ENCODE measurements at places on chromosomes 13 and 19.

DNA sequence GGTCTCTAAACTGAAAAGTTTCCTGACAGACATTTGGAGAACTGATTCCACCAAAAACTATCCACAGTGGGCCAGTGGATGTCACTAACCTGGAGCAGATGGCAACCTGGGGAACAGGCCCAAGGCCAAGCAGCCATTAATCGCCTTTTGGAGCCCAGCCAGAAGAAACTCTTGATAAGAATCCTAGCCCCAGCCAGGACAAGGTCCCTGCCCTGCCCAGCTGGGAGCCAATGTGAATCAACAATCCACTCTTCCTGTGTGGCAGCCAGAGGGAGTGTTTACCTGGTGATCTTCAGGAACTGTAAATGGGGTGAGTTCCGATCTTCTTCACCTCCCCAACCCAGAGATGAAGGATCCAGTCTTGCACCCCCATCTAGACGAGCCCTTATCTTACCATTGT is 14.5 kb upstream of the IGSF23 start:
- no peak for ATAC-seq

DNA sequence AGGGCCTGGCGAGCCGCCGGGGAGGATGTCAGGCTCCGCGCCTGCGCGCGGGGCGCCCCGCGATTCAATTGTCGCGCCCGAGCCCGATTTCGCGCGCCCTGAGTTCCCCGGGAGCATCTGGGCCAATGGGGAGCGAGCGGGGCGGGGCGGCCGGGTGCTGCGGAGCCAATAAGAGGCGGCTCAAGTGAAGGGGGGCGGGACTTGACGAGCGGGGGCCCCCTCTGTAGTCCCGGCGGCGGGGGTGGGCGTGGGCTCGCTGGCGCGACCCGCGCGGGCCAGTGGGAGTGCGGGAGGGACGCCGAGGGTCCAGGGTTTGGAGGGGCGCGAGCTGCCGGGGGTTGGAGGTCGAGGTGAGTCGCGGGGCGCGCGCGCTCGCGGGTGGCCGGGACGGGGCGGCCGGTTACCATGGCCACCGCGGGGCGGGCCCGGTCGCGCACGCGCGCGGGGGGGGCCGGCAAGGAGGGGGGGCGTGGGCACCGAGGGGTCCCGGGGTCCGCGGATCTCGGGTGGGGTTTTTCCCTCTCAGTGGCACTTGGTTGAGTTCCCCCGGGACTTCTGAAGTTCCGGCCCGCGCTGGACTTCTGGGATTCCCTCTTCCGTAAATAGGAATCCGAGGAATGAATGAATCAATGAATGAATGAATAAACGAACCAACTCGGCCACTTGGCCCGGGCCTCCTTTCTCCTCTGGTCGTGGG is 744 bp downstream of the UHRF1 start:
- peak; percentile 69 for ATAC-seq

DNA sequence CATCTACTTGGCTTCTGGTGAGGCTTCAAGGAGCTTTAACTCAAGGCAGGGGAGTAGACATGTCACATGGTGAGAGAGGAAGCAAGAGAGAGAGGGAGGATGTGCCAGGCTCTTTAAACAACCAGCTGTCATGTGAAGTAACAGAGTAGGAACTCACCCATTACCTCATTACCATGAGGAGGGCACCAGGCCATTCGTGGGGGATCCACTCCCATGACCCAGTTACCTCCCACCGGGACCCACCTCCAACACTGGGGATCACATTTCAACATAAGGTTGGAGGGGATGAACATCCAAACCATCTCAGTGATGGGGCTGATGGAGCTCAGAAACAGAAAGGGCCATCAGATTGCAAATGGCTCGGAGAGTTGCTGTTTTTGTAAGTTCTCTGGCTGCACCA is 12.9 kb downstream of the VSTM2B start:
- ATAC-seq, result no peak

DNA sequence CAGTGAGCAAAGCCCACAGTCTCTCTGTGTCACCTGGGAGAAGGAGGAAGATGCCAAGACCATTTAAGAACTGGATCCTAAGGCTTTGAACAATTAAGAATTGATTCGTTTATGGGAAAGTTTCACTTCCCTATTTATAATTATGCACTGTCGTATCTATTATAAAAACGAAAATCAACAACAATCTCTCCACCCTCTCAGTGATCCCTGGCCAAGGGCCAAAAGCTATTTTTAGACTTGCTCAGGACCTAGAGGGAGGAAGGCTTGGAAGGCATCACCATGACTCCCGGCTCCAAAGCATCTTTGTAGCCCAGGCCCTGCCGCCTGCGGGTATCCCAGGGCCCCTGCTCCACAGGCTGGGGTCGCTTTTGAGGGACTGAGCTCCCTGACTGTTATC is 1.3 kb downstream of the RHPN2 start:
- no peak for ATAC-seq

DNA sequence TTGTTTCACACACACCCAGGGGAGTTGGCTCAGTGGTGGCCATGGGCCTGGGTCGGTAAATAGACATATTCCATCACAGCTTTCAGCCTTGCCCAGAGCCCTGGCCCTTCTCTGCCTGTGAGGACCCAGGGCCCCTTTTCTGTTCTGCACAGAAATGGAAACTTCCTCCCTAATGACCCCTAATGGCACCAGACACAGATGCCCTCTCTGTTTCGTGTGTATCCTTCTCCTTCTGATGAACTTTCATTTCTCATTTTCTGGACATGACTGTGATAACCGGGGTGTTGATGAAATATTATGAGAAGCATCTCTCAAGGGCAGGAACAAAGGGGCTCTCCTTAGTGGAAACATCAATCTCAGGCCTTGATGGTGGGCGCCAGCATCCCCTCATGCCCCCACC is 12.8 kb downstream of the LILRA1 start:
- ATAC-seq, result no peak

DNA sequence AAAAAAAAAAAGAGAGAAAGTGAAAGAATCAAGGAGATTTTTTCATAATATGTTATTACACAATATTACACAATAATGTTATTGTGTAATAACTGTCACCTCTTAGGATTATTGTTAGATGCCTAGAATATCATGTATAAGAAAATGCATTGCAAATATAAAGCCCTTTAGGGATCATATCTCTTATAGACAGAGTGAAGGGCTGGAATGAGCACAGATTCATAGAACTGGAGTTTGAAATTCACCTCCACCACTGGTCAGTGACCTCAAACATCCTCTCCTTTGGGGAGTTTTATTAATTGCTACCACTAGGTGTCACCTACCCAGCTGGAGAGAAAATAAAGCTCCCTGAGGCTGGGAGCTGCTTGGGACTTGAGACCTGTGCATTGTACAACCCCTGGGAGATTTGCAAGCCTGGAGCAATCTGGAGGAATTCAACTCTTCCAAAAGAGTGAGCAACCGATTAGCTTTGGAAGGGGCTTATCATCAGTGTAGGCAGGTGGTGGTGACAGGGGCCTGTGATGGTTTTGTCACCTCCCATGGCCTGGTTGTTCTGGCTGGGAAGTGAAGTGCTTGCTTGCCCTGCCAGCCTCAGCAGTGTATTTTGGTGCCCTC is 30.3 kb upstream of the FRY start:
- peak; percentile 86 for ATAC-seq

DNA sequence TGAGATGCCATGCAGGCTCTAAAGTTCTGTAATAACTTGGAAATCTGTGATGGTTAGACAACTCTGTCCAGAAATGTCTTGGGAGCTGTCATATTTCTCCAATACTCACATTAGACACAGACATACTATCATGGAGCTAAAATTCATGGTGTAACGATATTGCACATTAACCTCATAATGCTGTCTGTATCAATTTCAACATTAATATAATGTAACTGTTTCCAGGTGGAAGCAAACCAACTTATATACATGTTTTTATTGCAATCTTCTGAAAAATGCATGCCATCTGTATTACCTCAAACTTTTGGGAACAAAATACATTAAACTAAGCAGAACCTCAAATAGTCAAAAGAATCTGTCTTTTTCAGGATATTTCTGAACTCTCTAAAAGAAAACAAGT is 14.7 kb upstream of the SPART start:
- peak; percentile 73 for ATAC-seq

- ATAC-seq, result no peak
Measured at GRCh38 chr19:1069009-1069779, 2.2 kb downstream of the ARHGAP45 start.

- no peak for ATAC-seq
Measured at GRCh38 chr13:41651413-41652058, 194.2 kb downstream of the RGCC start.

- no peak for ATAC-seq
Measured at GRCh38 chr13:50334944-50335343, 319.7 kb downstream of the KCNRG start.

DNA sequence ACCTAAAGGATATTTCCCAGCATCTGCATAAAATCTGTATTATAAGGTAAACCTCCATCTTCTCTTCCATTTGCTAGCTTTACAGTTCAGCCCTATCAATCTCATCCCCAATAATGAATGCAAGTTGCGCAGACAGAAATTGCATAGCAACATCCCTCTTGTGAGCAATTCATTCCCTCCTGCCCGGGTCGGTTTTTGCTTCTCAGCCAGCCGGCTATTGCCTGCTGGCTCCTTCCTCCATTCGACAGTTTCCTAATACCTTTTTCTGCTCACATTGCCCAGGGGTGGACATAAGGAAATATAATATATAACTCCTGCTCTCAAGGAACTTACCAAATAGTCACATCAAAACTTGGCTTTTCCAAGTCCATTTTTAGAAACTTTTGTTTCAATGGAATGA is 125.2 kb downstream of the FGF9 start:
- no peak for ATAC-seq

- ATAC-seq, result no peak
Measured at GRCh38 chr13:22821589-22821988, 359.2 kb upstream of the SGCG start.

- ATAC-seq, result peak; percentile 88
Measured at GRCh38 chr19:9785367-9786331, 17.1 kb upstream of the ZNF846 start.

DNA sequence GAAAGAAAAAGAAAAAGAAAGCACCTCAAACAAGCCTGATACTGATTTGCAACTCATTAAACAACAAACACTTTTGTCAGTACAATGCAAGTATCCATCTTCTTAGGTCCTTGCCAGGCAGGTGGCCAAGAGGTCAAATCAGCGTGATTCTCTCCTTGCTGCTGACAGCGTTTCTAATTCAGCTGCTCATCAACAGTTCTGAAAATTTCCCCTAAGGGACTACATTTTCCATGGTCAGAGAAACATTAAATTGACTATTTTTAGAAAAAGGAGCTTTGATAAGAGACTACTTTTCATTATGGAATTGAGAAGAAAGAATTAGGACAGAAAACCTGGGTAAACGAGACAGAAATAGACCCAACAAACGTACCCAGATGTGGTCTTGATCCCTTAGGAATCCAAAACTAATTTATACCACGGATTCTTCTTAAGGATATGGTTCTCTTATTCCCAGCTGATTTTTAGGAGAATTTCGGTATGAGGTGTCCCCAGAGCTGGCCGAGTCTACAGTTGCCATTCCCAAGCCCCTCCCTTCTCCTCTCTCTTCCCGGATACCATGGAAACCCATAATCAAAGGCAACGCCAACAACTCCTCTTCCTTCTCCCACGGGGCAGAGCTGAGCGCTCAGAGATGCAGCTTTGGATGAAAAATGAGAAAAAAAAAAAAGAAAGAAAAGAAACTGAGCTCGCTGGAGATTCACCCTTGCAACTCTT is 29.5 kb upstream of the CEBPG start:
- no peak for ATAC-seq

DNA sequence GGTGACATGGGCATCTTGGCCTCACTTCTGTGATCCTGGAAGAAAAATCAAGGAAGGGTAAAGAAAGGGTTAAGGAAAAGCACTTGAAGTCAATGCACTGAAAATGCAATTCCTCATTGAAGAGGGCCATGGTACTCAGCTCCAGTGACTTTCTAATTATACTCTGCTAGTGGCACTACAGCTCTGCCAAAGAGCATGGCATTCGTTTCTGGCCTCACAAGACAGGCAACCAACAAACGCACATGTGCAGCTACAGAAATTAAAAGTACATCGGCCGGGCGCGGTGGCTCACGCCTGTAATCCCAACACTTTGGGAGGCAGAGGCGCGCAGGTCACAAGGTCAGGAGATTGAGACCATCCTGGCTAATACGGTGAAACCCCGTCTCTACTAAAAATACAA is 21.8 kb downstream of the SACS start:
- no peak for ATAC-seq

DNA sequence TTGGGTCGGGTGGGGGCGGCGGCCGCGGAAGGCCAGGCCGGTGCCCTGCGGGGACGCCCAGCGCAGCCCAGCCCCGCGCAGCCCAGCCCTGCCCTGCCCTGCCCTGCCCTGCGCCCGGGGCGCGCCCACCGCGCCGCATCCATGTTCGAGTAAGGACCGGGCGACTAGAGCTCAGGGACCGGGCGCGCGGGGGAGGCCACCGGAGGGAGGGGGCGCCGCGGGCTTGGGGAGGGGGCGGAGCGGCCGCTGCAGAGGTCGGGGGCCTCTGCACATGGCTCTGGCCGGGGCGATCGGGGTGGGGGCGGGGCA is 169 bp downstream of the GRAMD1A start:
- no peak for ATAC-seq

GRCh38 chr19:30739394-30739793 is 367.2 kb downstream of the ZNF536 start:
- ATAC-seq, result no peak

DNA sequence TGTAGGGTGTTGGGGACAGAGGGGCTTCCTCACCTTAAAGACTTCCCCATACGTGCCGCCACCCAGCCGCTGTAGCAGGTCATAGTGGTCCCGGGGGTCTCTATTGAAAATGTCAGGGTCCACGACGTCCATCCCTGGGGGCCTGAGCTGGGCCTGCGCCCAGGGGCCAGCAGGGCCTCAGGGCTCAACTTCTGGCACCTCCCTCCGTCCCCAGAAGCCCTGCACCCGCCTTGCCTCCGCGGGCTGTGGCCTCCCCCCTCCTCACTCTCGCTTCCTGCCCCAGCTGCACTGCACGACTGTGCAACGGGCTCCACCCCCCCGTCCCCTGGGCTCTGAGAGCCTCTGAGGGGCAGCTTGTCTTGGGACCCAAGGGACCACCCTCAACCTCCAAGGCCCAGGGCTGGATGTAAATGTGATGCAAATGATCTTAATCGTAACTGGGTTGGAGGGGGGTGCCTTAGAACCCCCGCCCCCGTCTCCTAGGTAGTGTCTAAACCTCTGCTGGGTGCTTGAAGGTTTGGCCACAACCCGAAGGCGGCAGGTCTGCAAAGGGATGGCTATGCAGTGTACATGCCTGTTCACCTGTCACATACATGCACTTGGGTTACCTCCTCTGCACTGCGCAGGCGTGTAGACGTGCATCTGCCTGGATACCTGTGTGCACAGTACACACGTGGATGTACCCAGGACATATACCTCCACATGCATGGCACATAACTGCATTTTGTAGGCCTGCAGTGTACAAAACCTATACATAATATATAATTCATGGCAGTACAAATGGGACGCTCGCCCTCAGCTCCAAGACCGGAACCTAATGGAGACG is at the start of gene MAP4K1:
Gene MAP4K1 (minus strand): TSS at position 190 of the 826 bp plus-strand sequence. CDS start 58 bp downstream, at position 132.
- no peak for ATAC-seq

- ATAC-seq, result no peak
Measured at GRCh38 chr13:51275101-51275500, 52.9 kb downstream of the FAM124A start.

DNA sequence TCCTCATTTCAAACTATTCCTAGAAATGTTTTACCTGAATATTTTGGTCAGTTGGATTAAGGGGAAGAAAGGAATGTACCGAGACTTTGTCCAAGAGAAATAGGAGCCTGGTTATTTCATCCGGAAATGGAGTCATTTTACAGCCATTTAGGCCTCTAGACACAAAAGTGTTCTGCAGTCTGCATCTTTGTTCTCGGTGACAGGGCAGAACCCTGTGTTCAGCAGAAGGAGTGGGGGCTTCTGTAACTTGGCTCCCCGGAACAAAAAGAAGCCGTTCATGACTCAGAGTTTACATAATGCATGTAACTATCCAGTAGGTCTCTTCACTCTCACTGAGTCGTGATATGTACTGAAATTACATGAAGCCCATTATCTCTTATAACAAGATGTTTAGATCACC is 21.6 kb upstream of the FNDC3A start:
- peak; percentile 53 for ATAC-seq
